Activated T-cell treated with anti-CD3 and anti-CD28 coated beads for 4 hours (primary cell): ENCODE measurements at places on chromosomes 1 and 21.

DNA sequence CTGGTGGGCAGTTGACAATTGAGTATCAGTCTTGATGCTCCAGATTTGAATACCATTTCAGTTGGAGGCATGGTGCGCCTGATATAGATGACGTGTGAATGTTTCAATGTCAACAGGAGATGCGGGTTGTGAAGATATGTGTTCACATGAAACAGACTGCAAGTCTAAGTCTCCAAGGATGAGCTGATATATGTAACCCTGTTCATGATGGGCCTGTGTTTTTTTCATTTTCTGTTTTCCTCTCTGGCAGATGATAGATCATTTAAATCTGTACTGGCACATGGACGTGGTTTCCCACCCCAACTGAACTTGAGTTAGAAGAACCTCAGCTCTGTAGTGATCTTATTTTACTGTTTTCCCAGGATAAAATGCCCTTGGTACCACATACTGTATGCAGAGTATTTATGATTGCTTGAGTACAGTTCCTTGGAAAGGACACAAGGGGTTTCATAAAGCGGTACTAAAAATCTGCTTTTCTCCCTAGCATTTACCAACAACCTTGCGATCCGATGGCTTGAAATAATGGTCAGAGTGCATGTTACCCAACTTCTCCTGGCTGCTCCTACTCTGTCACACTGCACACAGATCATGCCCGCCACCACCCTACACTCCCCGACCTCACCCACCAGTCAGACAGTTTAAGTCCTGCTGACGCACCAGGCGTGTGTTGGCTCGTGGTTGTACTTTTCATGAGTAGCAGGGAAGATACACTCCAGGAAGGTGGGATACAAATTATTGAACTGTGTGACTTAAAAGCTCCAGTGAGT lies 131.1 kb downstream of the NFIA start:
- DNase-seq, result no peak

DNA sequence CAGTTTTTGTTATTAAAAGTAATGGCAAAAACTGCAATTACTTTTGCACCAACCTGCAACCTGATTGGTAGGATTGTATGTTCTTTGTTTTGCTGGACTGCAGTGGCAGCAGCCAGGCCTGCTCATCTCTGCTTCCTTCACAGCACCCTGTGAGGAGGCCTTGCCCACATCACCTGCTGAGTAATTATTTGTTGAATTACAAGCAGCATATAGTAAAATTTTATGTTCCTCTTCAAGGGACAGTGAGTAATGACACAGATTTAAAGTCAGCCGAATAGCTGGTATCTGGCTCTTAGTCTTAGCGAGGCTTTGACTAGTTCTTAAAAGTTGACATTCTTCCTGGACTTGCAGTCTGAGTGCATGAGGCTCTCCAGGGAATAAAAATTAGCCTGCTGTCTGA lies 435.1 kb downstream of the PRDM2 start:
- no peak for DNase-seq

- DNase-seq, result no peak
Observed at GRCh38 chr1:181259026-181259745, 170.7 kb downstream of the IER5 start.

DNA sequence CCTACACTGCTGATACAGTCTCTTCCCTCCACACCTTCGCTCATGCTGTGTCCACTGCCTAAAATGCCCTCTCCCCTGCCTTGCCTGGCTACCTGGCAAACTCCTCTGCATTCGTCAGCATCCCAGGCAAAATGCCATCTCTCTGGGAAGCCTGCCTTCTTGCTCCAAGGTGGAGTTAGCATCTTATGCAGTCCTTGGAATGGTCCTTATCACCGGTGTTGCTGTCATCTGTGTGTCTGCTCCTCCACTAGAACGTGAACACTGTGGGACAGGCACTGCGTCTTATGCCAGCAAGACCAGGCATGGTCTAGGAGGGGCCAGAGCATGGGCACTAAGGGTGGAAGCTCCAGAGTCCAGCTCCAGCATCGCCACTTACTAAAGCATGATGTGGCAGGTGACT lies 211.8 kb downstream of the MATN1 start:
- DNase-seq, result no peak

GRCh38 chr1:15352128-15352957 lies 57.3 kb upstream of the EFHD2 start:
- no peak for DNase-seq

GRCh38 chr1:227797144-227797543 lies 18.3 kb upstream of the PRSS38 start:
- DNase-seq, result no peak

DNA sequence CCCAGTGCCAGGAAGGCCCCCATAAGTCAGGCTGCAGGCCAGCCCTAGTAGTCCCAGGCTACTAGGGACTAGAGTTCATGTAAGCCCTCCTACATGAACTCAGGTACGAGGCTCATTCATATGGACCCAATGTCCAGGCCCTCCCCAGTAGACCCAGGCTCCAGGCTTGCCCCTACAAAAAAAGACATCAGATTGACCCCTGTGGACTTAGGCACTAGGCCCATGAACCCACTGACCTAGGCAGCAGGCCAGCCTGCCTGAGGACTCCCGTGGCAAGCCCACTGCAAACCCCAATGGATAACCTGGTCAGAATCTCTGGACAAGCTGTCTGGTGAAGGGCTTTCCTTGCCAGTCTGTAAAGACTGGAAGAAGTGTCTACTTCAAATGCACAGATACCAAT lies 51.2 kb downstream of the TNNI3K start:
- no peak for DNase-seq

DNA sequence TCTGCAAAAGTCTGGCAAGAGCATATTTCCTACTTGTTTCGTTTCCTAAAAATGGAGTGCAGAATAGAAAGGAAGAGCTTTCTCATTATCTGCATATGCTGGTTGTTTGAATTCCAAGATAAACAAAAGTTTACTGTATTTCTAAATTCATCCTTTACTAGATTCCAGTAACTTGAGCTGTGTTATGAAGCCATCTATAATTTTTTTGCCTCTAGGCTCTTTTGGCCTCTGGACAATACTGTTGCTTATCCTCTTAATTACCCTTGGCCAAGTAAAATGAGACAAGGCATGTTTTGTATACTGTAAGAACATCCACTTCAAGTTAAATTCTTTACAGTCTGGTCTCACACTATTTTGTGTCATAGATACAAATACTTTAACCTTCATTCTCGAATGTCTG lies 45.6 kb upstream of the HFM1 start:
- no peak for DNase-seq

DNA sequence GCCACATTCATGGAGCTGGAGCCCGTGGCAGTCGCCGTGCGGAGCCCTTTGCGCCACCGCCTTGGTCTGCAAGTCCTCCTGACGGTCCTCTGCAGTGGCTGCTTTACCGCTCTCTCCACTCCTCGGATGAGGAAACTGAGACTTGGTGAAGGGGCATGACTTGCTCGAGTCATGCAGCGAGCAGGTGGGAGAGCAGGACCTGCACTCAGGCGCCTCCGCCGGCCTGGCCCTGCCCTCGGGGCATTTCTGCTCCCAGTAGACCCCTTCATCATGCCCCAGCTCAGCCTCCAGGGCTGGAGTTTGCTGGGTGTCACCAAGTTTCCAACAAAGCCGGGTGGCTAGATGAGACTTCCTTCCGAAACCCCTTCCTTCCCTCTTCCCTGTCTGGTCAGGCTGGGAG lies 100.0 kb upstream of the TARDBP start:
- no peak for DNase-seq
